ENCODE measurements at places on chromosomes 6 and 20.

GRCh38 chr6:18350271-18350670 lies 36.9 kb upstream of the RNF144B start:
- DNase-seq, result no peak

DNA sequence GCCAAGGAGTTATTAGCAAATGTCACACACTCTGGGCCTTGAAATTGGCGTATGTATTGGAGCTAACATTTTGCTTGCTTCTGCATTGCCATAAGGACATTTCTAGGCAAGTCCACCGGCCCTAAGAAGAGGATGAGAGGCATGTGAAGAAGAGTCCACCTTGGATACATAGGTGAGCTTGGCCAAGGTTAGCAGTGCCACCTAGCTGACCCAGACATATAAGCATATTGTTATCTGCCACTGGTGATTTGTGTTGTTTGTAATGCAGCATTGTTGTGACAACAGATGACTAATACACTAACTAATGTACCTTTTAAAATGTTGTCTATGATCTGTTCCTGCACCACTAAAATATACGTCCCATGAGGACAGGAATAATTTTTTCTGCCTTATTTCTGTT lies 24.8 kb upstream of the HLA-DQA2 start:
- no peak for DNase-seq

DNA sequence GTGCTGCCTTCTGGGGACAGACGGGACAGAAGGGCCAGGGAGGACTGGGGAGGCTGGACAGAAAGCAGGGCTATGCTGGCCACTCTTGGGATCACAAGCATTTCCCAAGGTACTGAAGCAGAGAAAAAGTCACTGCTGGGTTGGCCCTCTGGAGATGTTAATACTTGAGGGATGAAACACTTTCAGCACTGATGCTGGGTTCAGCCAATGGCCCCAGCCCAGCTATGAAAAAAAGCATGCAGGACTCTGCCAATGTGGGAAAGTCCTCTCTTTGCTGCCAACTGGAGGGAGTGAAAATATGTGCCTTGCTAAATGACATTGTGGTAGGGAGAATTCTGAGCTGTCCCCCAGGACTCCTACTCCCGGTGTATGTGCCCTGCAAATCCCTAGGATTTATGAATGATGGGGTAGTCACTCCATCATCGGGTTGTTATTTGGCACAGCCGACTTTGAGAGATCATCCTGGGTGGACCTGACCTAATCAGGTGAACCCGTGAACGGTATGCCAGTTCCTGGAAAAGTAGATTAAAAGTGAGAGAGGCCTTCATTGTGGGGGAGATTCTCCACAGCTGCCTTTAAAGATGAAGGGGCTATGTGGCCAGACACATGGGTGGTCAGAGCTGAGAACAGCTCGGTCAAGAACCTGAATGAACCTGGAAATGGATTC lies 119.9 kb upstream of the TRAF3IP2 start:
- no peak for DNase-seq

DNA sequence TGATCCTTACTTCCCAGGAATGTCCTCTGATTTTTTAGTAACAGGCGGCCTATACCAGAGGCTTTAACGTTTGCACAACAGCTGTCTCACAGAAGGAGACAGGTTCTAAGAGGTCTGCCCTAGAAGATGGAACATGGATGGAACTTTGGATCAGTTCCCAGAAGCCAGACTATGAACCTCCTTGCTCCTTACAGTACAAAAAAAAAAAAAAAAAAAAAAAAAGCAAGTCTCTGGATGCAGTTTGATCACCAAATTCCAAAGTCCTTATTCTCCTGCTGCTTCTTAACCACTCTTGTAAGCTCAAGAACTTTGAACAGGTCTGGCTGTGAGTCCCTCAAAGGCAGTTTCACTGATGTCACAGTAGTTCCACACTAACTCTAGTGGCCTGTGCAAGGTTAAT lies 2.0 kb upstream of the TRMT11 start:
- no peak for DNase-seq

DNA sequence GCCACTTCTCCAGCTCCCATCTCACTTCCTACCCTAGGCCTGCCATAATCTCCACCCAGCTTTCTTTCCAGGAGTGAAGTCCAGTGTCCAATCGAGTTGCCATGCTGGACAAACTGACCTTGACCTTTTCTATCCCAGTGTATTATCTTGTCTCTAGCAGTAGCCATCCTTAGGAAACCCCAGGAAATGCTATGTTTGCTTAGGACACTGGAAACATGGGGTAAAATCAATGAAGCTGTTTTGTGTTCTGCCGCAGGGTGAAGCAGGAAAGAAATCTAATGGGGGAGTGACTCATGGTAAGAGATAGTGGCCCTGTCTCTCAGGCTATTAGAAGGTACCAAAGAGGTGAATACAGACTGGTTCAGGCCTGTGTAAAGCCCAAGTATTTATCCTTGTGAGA lies 1110.1 kb upstream of the FLRT3 start:
- no peak for DNase-seq

- no peak for DNase-seq
Observed at GRCh38 chr20:11833825-11834224, 83.9 kb upstream of the BTBD3 start.

DNA sequence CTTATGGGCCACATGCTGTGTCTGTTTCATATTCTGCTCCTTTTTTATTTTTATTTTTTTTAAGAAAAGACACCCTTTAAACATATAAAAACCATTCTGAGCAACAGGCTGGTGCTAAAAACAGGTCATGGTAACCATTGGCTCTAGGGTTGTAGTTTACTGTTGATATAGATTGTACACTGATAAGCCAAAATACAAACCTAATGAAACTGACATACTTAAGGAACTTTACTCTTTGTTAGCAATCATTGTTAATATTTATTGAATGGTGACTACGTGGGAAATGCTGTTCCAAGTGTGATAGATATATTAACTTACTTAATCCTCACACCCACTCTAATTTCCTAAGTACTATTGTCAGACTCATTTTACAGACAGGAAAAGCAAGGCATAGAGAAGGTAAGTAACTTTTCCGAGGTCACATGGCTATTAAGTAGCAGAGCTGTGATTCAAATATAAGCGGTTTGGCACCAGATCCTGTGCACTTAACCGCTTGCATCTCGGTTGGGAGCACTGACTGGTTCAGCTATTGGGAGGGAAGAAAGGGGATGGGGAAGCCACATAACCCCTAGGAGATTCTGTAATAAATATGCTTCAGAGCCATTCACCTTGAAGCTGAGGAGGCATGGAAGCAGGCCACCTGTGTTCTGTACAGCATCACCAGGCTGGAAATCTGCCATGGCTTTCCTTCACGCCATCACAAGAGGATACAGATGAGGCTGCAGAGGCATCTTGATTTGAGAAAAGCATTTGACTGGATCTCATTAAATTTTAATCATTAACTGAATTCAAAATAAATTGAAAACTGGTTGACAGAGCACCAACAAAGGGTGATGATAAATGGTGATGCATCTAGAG lies 4.9 kb downstream of the TRAF3IP2 start:
- DNase-seq, result no peak

GRCh38 chr20:34768096-34768495 lies 57.4 kb downstream of the NCOA6 start:
- no peak for DNase-seq

DNA sequence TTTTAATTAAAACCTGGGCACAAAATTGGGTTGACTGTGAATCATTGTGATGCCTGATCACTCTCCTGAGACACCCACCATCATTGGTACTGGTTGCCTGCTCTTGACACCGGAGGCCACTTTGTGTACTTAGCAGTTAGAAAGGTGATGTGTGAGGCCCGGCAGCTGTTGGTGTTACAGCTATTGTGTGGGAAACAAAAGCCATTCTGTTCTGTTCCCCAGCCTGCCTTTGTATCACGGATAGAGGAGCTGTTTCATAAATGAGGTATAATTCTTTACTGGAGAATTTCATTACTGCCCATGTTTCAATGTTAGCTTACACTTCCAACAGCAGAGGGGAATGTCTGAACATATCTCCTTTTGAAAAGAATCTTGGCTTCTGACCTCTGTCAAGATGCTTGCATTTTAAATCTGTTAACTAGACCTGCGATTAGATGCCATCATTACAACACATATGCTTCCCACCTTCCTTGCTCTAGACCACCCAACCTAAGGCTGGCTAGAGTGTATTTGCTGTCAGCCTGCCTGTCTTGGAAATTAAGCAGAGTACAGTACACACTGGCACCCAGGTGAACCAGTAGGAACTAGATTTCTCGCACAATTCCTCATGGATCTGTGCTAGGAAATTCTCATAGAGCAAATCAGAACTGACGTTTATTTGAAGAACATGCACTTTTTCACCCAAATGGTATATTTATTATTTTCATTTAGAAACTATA lies 142.4 kb upstream of the INSM1 start:
- no peak for DNase-seq

DNA sequence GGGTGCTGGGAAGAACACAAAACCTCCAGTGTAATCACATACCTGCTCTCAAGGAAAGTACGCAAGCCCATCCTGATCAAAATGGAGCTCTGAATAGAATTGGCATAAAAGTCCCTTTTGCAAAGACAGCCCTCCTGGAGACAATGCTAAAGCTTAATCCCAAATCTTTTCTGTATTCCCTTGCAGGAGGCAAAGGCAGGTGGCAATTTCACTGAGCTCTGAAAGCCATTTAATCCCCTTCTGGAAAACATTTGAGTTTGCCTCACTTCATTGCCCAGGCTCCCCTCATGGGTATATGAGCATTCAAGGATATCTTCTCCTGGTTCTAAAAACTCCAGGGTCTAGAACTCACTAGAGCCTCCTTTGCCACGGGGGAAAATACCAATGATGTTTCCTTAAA lies 310.2 kb upstream of the CNR1 start:
- no peak for DNase-seq

- DNase-seq, result no peak
Observed at GRCh38 chr20:32316667-32317066, 39.2 kb downstream of the KIF3B start.

DNA sequence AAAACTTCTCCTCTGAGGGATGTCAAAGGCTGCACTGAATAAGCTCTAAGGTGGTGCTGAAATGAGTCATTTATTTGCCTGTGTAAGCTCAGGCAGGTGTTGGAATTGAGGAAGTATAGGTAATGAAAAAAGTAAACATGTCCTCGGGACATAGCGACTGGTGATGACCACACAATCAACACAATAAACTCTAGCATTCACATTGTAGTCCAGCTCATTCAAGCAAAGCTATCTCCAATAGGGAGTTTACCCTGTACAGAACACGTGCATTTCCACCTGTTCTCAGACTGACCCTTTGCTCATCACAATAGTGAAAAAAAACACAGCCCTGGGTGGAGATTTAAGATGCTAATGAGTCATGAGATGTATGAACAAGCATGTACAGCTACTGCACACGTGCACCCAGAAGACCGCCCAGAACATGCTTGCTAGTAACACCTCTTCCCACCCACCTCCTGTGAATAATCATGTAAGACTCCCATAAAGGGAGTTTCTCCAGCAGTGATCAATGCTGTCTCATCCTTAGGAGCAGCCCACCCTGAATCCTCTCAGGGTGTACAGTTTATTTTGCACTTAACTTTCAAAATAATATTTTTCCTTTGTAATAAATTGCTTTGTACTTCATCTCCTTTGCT lies 33.0 kb upstream of the POU5F1 start:
- no peak for DNase-seq

DNA sequence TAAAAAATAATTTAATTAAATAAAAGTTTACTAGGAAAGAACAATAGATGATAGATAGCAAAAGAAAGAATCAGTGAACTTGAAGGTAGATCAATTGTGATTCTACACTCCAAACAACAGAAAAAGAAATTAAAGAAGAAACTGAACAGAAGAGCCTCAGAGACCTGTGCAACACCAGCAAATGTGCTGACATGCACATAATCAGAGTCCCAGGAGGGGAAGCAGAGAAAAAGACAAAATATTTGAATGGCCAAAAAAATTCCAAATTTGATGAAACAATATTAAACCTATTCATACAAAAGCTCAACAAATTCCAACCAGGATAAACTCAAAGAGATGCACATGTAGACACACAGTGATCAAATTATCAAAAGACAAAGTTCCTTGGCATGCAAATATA lies 267.5 kb upstream of the OPRM1 start:
- DNase-seq, result no peak

GRCh38 chr6:77463861-77464494 lies 687 bp upstream of the HTR1B start:
- DNase-seq, result no peak

- no peak for DNase-seq
Observed at GRCh38 chr20:41782255-41782654, 164.1 kb upstream of the CHD6 start.

- DNase-seq, result no peak
Observed at GRCh38 chr6:2998998-2999617, 586 bp upstream of the NQO2 start.

DNA sequence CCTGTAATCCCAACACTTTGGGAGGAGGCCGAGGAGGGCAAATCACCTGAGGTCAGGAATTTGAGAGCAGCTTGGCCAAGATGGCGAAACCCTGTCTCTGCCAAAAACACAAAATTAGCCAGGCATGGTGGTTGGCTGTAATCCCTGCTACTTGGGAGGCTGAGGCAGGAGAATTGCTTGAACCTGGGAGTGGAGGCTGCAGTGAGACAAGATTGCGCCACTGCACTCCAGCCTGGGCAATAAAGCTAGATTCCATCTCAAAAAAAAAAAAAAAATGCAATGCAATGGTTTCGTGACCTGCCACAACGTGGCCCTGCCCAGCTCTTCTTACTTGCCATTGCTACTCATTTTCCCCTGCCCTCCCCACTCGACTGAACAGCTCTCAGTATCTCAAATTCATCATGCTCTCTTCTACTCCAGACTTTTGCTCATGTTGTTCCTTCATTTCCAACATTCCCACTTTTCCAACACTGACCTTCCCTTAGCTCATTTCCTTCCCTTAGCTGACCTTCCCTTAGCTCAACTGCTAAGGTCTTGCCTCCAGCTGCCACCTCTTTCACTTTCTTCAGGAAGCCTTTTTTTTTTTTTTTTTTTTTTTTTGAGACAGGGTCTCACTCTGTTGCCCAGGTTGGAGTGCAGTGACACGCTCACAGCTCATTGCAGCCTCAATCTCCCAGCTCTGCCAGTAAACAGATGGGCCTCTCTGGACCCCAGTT lies 2.1 kb upstream of the MTHFD1L start:
- DNase-seq, result no peak

DNA sequence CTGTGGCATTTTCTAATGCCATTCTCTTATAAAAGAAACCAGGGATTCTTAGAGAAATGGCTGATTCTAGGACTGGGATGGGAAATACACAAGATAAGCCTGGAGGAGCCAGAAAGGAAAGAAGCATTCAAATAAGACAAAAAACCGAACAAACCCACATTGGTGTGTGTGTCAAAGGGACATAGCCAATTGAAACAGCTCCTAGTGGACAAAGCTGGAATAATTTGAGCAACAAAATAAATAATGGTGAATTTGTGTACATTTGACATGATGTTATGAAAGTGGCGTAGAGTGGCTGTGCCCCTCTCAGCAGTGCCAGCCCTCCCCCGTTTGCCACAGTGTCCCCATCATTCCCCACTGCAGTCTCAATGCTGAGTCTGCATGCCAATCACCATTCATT lies 55.5 kb downstream of the B3GAT2 start:
- no peak for DNase-seq

Measured in D721Med (cell line).